ENCODE measurements at places on chromosomes 1 and 21.

DNA sequence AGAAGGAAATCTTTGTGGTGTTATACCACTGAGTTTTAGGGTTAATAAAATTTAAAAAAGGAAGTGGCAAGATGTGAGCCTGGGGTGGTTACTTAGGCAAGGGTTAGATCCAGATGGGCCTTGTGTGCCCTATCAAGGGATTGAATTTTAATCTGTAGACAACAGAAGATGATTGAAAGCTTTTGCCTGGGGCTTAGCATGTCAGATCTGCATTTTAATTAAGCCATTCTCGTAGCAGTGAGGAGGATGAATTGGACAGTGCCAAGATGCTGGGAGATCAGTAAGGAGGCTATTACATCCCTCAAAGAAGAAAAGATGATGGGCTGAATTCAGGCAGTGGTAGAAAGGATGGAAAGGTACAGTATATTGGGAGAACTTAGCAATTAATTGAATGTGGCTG is 42.3 kb downstream of the HMGB4 start:
- DNase-seq = no peak

DNA sequence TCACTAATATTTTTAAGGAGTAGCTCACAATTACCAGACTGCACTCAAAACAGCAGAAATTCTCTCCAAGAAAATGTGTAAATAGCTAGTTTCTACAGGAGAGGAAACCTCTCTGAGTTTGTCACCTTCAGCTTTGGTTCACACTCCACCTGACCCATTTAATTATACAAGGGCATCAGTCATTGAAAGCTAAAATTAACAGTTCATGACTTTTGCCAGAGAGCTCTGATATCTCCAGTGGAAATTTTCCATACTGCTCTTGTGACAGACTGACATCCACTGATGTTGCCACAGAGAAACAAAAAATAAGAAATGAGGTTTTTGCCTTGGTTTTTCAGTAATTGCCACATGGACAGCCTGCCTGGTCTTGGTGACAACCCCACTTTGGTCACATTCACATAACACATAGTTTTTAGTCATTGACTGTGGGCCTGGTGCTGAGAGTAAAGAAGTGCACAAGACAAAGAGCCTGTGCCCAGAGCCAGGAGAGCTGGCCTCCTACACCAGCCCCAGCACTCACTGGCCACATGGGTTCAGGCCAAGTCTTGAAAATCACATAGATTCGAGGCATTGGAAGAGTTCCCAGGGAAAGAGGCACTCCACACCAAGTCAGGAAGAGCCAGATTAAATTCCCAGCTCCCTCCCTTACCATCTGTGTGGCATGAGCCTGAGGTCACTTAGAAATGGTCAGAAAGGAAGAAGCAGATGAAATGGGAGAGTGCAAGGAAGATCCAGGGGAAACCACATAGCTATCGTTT is 13.8 kb upstream of the SIM2 start:
- no peak for DNase-seq

DNA sequence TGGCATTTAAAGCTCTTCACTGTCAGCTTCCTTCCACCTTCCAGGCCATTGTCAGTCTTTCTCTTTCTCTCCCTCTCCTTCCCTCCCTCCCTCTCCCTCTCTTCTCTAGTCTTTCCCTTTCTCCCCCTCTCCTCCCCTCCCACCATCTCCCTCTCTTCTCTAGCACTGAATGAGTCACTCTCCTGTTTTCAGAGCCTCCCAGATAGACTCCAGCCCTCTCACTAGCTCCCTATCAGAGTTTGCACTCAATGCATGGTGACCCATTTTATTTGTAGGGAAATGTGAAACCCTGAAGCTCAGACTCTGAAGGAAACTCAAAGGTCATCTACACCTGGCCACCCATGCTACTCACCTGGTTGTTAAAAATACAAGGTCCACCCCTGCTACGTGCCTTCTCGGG is 4.4 kb upstream of the MATN1 start:
- DNase-seq = no peak

GRCh38 chr1:175737451-175737850 is 5.9 kb downstream of the TNR start:
- no peak for DNase-seq

Data from activated CD8-positive, alpha-beta memory T cell treated with anti-CD3 and anti-CD28 coated beads for 1 hour (primary cell).